Stimulated activated CD8-positive, alpha-beta memory T cell treated with anti-CD3 and anti-CD28 coated beads, Interleukin-7, amount 100 ng/mL, for 1 hour (primary cell): ENCODE measurements at places on chromosomes 5 and 9.

GRCh38 chr9:75130621-75131230, 42.4 kb downstream of the OSTF1 start:
- no peak for DNase-seq

DNA sequence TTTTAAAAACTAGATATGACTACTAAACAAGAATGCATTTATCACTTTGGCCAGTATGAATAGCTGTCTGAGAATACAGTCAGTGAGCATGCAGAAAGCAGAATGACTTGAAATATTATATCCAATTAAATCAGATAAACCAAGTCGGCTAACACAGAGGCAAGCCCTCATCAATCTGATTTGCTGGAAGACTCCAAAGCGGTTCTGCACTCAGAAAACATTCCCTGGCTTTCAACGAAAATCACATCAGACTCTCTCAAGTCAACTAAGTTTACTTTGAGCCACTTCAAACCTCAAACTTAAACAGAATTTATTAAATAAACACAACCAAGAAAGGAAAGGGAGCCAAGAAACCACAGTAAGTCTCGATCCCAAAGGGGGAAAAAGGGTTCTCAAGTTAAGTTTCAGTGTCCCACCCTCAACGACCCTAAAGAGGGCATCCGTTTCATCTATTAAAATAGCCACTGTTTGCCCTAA, 1.4 kb downstream of the MYO10 start:
- no peak for DNase-seq

GRCh38 chr9:123346026-123346425, 10.0 kb upstream of the CRB2 start:
- no peak for DNase-seq

GRCh38 chr5:54180630-54181031, 129.7 kb downstream of the ARL15 start:
- no peak for DNase-seq

GRCh38 chr9:83359039-83359438, 179.2 kb downstream of the FRMD3 start:
- DNase-seq: no peak

GRCh38 chr9:92620845-92621244, 49.1 kb downstream of the IPPK start:
- DNase-seq: no peak

- DNase-seq: no peak
Measured at GRCh38 chr9:99143655-99144054, 38.7 kb downstream of the TGFBR1 start.

GRCh38 chr9:80498001-80498555, 926.3 kb downstream of the TLE4 start:
- no peak for DNase-seq

GRCh38 chr9:92635760-92636159, 34.2 kb downstream of the IPPK start:
- DNase-seq: no peak

DNA sequence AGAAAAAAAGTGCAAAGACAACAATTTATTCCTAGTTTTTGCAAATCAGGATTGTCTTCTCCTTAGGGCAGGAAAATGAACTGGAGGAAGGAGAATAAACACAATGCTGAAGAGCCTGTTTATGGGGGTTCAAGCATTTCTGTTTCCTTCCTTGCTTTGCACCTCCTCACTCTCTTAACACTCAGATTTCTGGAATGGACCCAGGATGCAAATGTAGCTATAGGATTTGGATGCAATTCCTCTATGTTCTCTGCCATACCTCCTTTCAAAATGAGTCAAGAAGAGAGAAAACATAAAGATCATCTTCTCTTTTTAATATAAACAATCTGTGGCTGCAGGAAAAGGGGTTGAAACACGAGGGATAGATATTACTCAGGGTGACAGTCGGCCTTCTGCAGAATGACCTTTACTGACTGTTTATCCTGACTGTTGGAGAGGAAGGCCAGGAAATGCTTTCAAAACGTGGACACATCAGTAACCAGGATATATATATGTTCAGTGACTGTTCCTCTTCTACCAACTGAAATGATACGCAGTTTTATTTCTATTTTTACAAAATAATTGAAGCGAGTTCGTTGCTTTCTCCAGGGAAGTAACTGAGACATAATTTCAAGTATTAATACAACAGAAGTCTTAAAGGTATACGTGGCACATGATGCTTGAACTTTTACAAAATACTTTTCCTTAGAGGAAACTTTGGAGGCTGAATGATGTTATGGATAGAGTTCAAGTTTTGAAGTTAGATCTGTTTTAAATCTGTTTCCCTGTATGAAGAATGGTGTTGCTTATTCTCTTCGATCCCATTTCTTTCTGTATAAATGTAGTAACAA, 44.4 kb downstream of the ACTBL2 start:
- no peak for DNase-seq

DNA sequence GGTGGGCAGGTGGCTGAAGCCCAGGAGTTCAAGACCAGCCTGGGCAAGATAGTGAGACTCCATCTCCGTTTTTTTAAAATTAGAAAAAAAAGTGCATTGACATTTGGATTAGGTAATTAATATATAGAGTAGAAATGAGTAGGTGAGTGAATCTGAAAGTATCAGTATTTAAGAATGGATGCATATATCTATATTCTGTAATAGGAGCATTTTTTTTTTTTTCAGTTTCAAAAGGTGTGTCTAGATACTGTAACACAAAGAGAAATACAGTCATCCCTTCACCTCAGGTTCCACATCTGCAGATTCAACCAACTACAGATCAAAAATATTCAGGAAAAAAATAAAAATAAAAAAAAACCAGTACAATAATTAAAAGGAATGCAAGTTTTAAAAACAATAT, 50.8 kb downstream of the RBM27 start:
- no peak for DNase-seq

GRCh38 chr9:77277719-77278118, 100.4 kb downstream of the VPS13A start:
- no peak for DNase-seq

- no peak for DNase-seq
Measured at GRCh38 chr5:14332746-14333145, 189.6 kb downstream of the TRIO start.

GRCh38 chr9:7336356-7337065, 463.1 kb downstream of the DMAC1 start:
- DNase-seq: no peak

GRCh38 chr5:19031491-19031890, 956.5 kb downstream of the CDH18 start:
- DNase-seq: no peak

GRCh38 chr9:121268851-121269641, 1.1 kb downstream of the GSN start:
- no peak for DNase-seq

DNA sequence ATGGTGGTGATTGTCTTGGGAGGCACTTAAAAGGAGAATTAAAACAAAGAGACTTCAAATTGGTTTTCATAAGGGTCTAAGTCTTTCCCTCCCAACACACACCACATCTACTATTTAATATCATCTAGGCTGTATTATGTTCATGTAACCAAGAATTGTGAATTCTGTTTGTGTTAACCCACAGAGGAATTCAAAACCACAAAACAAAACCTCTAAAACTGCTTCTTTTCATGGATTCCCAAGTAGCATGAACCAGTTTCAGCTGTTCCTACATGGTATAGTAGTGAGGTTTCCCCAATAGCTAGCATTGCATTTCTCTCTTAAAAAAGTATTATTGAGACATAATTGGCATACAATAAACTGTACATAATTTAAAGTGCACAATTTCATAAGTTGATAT, 283.8 kb downstream of the CD180 start:
- DNase-seq: no peak

DNA sequence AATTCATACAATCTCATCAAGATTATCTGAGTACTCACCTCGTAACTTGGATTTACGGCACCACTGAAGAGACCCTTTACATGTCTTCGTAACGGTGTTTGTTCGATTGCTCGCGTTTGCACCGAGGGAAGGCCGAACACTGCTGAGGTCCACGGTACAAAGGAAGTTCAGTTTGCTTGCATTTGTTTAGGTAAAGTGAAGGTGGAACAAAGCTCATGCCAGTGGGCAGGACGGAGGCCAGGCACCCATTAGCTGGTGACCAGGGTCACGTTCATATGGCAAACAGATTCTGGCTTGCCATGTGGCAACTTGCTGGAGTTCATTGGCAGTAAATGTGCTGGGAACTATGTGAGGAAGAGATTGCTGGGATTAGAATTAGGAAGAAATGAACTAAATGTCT, 164.8 kb downstream of the MACROH2A1 start:
- DNase-seq: no peak

DNA sequence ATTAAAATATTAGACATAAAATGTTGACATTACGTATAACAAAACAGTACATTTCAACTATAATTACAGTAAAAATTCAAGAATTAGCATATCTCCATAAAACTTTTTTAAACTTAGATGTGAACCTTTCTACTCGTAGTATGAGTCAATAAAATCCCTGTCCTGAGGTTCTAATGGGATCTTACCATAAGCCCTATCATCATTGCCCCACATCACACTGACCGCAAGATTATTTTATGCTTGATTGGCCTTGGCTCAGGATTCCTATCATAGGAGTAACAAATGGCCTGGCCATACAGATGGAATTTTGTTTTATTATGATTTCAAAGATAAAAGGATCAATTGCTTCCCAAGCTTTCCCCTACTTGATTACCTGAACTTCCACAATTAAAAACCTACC, 238.3 kb downstream of the MEF2C start:
- no peak for DNase-seq
